ENCODE measurements at places on chromosomes 4 and X. TPM values are rescaled to one million over a fixed set of nuclear protein-coding genes. Genes with fewer than 3 reads are reported as not detected.

ANTXR2 gene
- total RNA-seq: 46.0 TPM

KCND1 gene
- total RNA-seq: 0.43 TPM

PNMA6A gene
- 0.48 TPM for total RNA-seq

P2RY8 gene
- not detected for total RNA-seq

RAB40A gene
- total RNA-seq: not detected

Data from tracheal epithelial cell (primary cell).